ENCODE measurements at places on chromosomes 2 and 18. TPM values are rescaled to one million over a fixed set of nuclear protein-coding genes. Genes with fewer than 3 reads are reported as not detected.

GRCh38 chr2:68774569-68775271 lies 40.1 kb downstream of the ARHGAP25 start:
- peak; percentile 58 for DNase-seq

GRCh38 chr2:42105330-42106256 lies 57.8 kb downstream of the PKDCC start:
- peak; percentile 79 for DNase-seq

DNA sequence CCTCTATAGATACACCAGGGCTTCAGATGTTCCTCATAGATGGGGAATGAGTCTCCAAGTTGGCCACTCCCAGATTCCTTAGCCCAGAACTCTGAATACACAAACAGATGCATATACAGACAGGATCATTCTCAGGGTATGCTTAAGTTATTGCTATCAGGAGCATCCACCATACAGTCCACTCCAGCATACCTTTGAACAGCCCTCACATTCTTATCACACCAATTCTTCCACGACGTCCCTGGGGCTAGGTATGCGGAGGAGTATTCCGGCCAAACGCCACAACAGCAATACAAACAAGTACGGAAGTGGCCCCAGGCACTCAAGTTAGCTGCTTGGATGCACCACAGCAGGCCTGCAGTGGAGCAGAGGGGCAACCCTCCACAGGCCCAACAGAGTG lies 312.5 kb upstream of the CHAC2 start:
- no peak for DNase-seq

- DNase-seq: no peak
Measured at GRCh38 chr18:57959278-57959677, 84.7 kb upstream of the NEDD4L start.

GRCh38 chr2:70068119-70068518 lies 19.2 kb upstream of the PCBP1 start:
- DNase-seq: no peak

DNA sequence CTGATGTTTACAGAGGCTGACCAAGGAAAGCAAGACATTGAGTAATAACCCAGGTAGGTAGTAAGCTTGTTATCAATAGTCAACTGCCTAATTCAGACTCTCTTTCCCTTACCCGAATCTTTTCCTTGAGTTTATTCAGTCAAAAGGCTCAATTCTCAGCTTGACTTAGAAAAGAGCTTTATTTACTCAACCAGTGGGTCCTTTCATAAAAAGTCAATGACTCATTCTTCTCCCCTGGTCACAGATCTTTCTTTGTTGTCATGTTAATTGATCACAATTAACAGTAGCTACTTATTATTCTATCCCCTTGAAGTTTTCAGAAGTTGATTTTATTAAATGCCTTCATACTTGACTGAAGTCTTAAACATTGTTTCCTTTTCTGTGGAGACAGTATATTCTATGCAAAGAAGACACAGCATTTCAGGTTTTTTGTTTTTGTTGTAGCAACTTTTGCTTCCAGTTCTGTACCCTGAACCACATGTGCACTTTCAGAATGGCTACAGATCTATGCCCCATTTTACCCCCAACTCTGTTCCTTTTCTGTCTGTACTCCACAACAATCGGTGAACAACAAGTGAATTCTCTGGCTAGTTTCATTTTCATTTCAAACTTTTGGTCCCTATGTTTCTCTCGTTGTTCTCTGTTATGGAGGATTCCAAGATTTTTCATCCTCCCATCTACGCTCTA lies 428.3 kb downstream of the NCKAP5 start:
- no peak for DNase-seq

- no peak for DNase-seq
Measured at GRCh38 chr2:145411493-145411892, 891.6 kb upstream of the ZEB2 start.

GRCh38 chr2:50649626-50650402 lies 382.1 kb downstream of the NRXN1 start:
- DNase-seq: no peak

DNA sequence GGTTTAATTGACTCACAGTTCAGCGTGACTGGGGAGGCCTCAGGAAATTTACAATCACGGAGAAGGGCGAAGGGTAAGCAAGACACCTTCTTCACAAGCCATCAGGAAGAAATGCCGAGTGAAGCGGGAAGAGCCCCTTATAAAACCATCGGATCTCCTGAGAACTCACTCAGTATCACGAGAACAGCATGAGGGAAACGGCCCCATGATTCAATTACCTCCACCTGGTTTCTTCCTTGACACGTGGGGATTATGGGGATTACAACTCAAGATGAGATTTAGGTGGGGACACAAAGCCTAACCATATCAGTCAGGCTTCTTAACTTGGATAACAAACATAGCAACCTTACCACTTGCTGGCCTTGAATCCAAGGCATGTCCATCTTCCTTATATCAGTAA lies 289.0 kb upstream of the STON1 start:
- no peak for DNase-seq

GRCh38 chr2:20668451-20668850 lies 1.5 kb downstream of the GDF7 start:
- no peak for DNase-seq

DNA sequence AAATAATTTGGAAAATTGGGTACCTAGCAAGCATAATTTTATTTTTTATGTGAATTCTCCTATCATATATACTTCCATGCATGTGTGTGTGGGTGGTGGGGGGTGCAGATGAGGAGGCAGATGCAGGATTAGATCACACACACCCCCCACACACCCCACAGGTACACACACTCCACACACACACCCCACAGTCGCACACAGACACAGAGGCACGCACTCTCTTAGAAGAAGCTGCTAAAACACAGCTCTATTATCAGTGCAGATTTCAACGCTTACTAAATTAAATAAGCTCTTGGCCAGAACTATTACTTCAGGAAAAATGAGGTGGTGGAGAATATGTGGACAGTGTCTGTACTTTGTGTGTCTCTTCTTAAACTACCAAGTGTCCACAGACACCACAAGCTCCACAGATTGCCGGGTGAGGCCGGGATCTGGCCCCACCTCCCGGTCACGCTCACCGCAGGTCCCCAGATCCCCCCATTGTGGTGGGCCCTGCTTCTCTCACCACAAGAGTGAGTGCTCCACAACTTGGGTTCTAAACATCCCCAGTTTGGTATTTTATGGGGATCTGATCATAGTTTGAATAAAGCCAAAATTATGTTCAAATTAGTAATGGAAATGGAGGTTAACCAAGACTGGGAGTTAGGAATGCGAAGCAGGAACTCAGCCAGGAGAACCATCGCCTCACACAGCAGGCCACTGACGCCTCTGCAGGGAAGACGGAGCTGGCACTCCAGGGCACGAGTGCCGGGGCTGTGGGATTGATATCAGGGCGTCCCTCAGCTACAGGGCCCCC lies 102.1 kb downstream of the PXDN start:
- DNase-seq: peak; percentile 49

- no peak for DNase-seq
Measured at GRCh38 chr2:51960841-51961335, 929.0 kb upstream of the NRXN1 start.

The PSD4 gene
- 48.1 TPM for total RNA-seq

The POU3F3 gene
- not detected for total RNA-seq

The NAPG gene
- 37.4 TPM for total RNA-seq

The IL1F10 gene
- total RNA-seq: not detected

The PKDCC gene
- 107 TPM for total RNA-seq

Data from lung (tissue), 17 donors.